Fibroblast of lung (primary cell): ENCODE measurements at places on chromosomes 5 and 9.

DNA sequence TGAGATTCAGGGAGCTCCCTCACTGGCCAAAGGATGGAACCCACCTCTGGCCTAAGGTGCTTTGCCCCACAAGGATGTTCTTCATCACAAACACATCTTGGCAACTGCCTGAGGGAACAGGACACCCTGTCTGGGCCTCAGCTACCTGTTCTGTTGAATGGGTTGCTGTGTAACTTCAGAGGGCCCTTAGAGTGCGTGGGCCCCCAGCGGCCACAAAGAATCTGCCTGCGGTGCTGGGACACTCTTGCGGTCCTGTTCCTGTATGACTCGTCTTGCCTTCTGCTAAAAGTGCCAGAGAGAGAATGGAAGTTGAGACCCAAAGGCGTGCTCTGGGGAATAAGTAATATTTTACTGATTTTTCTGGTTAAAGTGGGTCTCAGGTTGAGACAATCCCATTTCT is 14.1 kb upstream of the RPL26L1 start:
- DNase-seq, result peak; percentile 40

DNA sequence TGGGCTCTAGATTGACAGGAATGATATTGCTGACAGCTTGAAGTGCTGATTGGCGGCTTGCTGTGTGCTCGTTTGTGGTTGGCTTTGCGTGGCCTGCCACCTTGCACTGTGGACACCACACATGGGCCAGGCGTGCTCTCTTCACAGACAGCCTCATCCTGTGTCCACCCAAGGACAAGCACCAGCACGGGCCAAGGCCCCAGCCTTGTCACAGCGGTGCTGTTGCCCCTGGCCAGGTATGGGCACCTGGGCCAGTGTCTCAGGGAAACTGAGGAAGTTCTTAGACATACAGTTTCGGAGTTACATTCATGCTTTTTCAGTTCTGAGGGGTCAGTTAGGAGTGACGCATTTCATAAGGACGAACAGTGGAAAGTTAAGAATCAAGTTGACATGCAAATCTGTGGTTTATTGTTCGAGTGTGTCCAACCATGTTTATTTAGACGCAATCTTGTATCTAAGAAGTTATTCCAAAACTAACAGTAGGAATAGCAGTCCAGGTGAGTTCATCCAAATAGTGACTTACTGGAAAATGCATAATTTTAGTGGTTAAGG is 125.9 kb downstream of the EHMT1 start:
- DNase-seq, result no peak

DNA sequence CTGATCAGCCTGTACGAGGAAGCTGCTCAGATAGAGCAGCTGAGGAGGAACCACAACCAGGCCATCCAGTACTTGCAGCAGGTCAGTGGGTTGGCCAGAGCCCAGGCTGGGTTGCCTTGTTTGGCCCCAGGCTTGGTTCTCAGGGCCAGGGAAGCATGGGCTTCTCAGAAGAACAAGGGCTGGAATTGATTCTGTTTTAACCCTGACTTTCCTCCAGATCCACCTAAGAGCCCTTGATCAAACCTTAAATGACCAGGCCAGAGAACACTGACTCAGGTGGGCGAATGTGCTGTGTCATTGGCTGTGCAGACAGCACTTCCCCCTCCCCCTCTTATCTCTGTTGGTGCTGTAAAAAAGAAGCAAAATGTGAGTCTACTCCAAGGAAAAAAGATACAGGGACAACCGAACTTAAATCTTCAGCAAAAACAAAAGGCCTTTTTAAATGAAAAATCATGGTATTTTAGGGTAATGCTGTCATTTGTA is 28.1 kb downstream of the TTC23L start:
- DNase-seq, result no peak

DNA sequence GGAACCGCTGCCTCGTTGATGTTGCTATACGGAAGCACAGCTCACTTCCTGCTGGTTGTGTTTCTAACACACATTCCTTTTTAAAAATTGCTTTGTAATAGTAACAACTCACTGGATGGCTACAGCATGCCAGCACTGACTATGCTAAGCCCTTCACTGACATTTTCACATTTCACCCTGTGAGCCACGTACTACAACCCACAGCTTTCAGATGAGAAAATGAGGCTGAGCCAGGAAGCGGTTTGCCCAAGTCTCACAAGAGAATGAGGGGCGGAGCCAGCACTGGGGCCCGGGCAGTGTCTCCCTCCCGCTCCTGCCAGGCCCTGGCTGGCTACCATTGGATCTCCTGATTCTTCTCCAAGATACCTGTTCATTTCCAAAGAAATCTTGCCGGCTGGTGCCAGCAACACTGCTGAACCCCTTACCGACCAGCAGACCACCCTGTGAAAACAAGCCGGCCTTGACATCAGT is 38.3 kb downstream of the FAM78A start:
- DNase-seq, result peak; percentile 85

DNA sequence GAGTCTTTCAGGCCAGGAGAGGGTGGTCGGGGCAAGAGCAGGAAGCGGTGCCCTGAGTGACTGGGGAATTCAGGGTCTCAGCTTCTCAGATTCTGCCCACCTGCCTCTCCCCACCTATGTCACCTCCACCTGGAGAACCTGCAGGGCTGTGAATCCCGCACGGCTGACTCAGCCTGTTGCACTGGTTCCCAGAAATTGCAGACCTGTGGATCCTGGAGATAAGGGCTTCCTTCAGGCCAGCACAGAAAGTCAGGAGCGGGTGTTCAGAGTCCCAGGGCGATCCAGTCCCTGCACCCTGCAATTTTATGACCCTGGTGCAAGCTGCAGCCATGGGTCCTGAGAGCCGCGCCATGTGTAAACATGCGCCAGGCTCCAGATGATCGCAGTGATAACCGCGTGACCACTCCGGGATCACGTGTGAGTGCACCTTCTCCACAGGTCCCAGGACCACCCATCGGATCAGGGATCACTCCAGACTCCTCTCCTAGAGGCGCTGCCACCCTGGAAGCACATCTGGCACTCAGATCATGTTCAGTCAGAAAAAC is 17.8 kb downstream of the IRX4 start:
- no peak for DNase-seq

DNA sequence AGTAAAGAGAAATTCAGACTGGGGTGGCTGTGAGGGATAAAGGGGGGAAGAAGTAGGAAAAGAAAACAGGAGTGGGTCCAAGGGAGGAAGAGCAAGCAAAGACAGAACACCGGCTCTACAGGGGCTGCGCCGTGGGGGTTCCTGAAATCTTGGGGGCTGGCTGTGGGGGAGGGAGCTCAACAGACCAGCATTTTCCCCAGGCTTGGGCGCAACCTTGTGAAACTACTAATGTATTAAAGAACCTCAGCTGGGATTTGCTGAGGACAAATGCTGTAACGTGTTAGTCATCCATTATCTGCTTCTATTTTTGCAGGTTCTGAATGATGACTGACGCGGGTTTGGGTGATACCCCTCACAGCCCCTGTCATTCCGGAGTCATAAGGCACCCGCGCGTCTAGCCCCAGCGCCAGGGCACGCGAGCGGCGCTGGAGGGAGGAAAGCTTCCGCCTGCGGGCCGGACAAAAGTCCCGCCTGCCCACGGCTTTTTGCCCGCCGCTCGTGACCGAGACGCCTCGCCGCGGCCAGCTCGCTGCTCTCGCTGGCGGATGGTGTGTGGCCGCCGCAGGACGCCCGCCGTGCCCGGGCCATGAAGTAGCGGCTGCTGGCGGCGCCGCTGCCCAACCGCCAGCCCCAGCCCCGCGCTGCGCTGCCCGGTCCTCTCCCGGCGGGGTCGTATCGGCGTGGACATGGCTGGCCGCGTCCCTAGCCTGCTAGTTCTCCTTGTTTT is 110.6 kb downstream of the PAM start:
- DNase-seq, result peak; percentile 84

DNA sequence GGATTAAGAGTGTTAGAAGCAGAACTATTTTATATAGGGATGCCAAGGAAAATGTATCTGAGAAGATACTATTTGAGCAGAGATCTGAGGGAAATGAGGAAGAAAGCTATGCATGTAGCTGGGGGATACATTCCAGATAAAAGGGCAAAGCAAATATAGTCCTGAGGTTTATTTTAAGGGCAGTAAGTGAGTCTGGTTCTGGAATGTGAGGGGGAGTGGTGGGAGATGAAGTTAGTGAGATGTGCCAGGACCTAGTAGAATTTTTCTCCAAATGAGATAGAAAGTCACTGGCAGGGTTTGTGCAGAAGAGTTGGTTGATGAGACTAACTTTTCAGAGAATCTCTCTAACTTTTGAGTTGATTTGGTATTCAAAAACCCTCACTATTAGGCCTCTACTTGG is 374.7 kb downstream of the ADGRV1 start:
- DNase-seq, result no peak

- DNase-seq, result no peak
Observed at GRCh38 chr5:94485067-94485466, 133.3 kb downstream of the KIAA0825 start.
